ENCODE measurements at places on chromosomes 11 and 22. TPM values are rescaled to one million over a fixed set of nuclear protein-coding genes. Genes with fewer than 3 reads are reported as not detected.

Gene CBLIF
- 1.8 TPM for total RNA-seq

Gene CENATAC
- total RNA-seq = 63.5 TPM

Gene MAJIN
- total RNA-seq = not detected

Gene ENTHD1
- total RNA-seq = not detected

Gene RPUSD4
- total RNA-seq = 6.0 TPM

Gene IGLL5
- not detected for total RNA-seq

All from thoracic aorta (tissue), 2 donors.